Stimulated activated CD8-positive, alpha-beta memory T cell treated with anti-CD3 and anti-CD28 coated beads, Interleukin-7, amount 100 ng/mL, for 4 hours (primary cell): ENCODE measurements at places on chromosomes 6 and 20.

- peak; percentile 26 for DNase-seq
These were observed 18.3 kb upstream of the NHSL1 start for GRCh38 chr6:138517635-138518034.

DNA sequence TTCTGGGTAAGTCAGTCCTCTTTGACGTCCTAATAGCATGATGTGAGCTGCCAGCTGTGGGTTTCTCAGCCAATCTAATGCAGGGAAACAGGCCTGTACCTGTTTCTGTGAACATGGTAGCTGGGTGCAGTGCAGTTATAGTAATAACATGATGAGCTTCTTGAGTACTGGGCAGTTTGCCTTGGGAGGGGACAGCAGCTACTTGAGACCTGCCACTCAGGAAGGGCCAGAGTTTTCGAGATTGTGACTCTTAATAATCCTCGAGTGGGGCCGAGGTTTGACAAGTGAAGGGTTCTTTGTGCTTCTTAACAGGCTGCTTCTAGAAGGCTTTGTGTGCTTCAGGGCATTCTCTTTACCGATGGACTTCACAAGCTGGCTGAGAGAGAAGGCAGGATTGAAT is 180.1 kb downstream of the JARID2 start:
- DNase-seq, result no peak

GRCh38 chr6:44016131-44016870 is 111.0 kb downstream of the MRPL14 start:
- DNase-seq, result no peak

DNA sequence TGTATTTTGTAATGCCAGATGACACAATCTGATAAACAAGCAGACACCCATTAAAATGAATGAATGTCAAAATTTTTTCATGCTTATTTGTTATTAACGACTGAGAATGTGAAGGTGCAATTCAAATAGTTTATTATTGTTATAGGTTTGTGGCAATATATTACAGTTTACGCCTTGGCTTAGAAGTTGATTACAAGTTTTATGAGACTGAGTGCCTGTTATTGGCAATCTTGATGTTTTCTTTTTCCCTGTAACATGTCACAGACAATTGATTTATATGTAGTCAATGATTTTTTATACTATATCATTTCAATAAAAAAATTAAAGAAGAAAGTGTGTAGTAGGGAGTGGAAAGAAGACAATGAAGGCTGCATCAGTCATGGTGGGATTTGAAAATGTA is 144.1 kb upstream of the EEF1E1 start:
- no peak for DNase-seq

- DNase-seq, result no peak
These were observed 142.1 kb downstream of the BMP7 start for GRCh38 chr20:57124366-57124765.

DNA sequence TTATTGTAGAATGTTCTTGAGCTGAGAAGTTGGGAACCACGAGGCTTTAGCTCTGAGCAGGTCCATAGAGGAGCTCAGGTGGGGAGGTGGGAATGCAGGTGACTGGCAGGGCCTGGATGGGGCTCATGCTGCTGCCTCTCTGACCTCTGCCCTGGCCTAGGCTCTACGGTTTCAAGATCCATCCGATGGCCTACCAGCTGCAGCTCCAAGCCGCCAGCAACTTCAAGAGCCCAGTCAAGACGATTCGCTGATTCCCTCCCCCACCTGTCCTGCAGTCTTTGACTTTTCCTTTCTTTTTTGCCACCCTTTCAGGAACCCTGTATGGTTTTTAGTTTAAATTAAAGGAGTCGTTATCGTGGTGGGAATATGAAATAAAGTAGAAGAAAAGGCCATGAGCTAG is at the start of gene LY6G5B:
LY6G5B (plus strand) TSS at position 301 of the 400 bp plus-strand sequence. CDS start 975 bp downstream, outside the sequence.
- no peak for DNase-seq

GRCh38 chr6:52820198-52820597 is 16.6 kb upstream of the GSTA1 start:
- DNase-seq, result no peak

GRCh38 chr6:112800916-112801315 is 453.8 kb downstream of the RFPL4B start:
- DNase-seq, result no peak

GRCh38 chr20:37915800-37916570 is 13.1 kb downstream of the VSTM2L start:
- DNase-seq, result no peak

GRCh38 chr20:50428097-50428828 is 81.9 kb upstream of the PTPN1 start:
- no peak for DNase-seq

GRCh38 chr6:77620278-77620882 is 32.5 kb upstream of the MEI4 start:
- DNase-seq, result no peak

- DNase-seq, result no peak
These were observed 382.6 kb upstream of the JAG1 start for GRCh38 chr20:11056414-11056813.
